Lower leg skin (tissue), 4 donors: ENCODE measurements at places on chromosomes 5 and 9.

GRCh38 chr5:57592236-57592635, 109.6 kb upstream of the ACTBL2 start:
- no peak for DNase-seq

GRCh38 chr5:91266184-91266705, 116.9 kb downstream of the ARRDC3 start:
- DNase-seq: no peak

DNA sequence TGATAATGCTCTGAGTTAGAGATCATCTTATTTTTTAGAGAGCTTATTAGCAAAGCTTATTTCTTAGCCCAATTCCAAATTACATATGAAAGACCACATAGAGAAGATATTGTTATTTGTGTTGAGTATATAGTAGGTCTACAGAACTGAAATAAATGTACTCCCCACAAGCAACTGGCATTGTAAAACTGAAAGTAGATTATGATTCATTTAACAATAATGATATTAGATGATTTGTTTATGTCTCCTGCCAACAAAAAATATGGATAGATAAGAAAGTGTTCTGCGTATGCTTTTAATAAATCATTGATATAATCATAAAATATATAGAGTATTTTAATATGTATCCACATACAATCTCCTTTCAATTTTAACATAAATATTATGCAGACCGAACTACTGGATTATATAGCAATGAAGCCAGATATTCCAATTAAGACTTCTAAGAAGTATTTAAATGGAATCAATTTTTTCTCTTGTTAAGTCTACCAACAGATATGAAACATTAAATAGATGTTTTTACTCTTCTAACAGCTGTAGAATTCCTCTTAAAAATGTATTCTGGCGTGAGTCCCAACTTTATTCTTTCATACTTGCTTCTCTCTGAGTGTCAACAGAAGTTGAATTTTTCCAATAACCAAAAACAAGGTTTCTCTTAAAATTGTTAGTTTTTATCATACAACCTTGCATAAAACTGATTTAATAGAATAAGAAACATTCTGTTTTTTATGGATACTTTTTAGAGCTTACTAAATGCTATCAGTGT, 15.6 kb upstream of the DAB2 start:
- DNase-seq: no peak

DNA sequence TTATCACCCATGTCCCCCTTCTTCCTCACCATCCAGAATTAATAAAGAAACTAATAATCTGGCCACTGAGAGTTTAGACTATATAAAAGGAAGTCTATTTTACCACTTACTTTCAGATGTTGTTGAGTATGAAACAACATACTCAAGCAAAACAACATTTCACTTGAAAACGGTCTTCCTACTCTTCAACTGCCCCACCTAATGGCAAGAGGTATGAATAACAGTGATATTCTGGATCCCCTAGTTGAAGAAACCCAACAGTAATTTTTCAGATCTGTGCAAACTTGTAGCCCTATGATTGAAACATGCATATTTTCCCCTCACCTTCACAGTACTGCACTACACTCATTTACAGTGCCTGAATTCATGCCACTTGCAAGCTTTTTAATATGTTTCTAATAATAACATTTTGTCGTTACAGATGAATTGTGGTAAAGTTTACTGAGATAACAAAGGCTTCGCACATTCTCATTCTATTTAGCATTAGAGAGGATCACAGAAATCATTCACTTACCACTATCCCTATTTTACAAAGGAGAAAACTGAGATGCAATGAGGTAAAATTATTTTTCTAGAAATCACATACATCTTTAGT, 267.9 kb upstream of the PDE4D start:
- DNase-seq: no peak

GRCh38 chr5:77957516-77957915, 181.4 kb upstream of the TBCA start:
- DNase-seq: no peak

DNA sequence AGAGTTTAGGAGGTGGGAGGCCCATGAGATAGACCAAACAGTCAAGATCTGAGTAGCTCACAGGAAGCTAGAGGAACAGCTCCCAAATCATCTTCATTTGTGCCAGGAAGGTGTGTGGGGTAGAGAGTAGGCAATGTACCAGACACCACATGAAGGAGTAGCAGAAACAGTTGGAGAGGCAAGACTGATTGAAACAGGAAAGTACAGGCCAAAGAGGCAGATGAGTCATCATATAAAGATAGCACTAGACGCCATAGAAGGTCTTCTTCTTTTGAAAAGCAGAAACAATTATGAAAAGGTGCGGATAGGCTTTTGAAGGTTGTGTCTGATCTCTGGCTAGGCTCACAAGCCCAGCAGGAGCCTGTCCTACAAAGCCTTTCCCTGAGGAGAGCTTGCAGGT, 62.7 kb upstream of the PALM2AKAP2 start:
- no peak for DNase-seq

GRCh38 chr5:141952020-141952419, 6.0 kb downstream of the PCDH12 start:
- DNase-seq: peak; percentile 46

- no peak for DNase-seq
These were observed 288.9 kb downstream of the RAB3C start for GRCh38 chr5:58871648-58872242.

DNA sequence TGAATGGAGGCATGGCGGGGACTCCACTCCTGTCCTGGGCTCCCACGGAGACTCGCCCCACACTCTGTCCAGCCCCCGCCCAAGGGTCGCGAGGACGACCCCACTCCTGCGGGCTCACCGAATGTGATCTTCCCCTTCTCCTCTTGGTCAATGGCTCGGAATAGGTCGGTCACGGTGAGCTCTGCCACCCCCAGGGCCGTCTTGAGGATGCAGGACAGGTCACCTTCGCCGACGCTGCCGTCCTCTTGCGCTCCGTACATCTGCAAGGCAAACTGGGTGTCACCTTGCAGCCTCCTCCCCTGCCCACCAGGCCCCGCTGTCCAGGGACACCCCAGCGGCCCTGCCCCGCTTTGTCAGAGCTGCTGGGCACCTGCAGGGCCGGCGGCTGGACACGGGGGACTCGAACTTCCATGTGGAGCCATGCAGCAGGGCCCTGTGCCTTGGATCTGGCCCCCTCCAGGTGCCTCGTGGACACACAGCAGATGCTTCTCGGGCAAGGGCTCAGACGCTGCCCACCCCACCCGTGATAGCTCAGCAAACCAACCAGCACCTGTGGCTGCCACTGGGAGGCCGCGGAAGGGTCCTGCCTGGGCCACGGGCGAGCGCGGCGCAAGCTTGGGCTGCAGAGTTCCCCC, 21.5 kb upstream of the SLC6A3 start:
- DNase-seq: no peak

- no peak for DNase-seq
These were observed 24.4 kb downstream of the EGR1 start for GRCh38 chr5:138489683-138490061.

GRCh38 chr5:62737766-62738165, 159.1 kb downstream of the LRRC70 start:
- no peak for DNase-seq

DNA sequence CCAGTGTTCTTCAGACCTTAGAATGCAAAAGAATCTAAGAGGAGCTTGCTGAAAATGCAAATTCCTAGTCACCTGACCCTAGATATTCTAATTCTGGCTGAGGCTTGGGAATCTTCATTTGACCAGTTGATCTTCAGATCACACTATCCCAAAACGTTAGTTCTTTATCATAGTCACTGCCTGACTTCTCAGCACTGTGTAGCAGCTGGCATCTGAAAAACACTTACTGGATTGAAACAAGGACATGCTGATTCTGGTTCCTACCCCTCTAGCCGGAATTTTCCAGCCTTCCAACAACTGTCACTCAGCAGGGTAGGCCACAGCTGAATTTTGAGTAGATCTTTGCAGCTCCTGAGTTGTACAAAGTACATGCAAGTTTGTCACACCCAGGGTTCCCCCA, 72.2 kb downstream of the EBF1 start:
- no peak for DNase-seq

DNA sequence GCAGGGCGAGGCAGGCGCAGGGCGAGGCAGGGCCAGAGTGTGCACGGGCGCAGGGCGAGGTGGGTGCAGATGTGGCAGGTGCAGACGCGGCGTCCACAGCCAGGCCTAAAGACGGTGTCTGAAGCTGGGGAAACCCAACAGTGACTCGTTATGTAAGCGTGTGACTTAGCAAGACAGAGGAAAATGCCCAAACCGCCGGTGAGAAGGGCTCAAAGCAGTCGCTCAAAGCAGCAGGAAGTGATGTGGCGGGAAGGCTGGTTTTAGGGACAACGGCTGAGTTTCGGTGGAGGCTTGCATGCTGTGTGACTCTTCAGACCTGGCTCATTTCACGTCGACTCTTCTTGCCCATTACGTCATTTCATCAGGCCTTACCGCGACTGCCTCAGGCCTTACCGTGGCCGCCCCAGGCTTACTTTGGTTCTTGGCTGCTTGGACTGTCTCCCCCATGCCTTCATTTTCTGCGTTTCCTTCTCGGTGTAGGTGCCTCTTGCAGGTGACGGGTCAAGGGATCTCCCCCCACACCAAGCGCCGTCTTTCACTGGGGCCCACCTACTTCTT, 50.5 kb upstream of the EXOC3 start:
- DNase-seq: peak; percentile 10

GRCh38 chr5:173834071-173834771, 53.9 kb upstream of the CPEB4 start:
- no peak for DNase-seq

- no peak for DNase-seq
These were observed 1222.5 kb upstream of the NUDT12 start for GRCh38 chr5:104785097-104785496.

DNA sequence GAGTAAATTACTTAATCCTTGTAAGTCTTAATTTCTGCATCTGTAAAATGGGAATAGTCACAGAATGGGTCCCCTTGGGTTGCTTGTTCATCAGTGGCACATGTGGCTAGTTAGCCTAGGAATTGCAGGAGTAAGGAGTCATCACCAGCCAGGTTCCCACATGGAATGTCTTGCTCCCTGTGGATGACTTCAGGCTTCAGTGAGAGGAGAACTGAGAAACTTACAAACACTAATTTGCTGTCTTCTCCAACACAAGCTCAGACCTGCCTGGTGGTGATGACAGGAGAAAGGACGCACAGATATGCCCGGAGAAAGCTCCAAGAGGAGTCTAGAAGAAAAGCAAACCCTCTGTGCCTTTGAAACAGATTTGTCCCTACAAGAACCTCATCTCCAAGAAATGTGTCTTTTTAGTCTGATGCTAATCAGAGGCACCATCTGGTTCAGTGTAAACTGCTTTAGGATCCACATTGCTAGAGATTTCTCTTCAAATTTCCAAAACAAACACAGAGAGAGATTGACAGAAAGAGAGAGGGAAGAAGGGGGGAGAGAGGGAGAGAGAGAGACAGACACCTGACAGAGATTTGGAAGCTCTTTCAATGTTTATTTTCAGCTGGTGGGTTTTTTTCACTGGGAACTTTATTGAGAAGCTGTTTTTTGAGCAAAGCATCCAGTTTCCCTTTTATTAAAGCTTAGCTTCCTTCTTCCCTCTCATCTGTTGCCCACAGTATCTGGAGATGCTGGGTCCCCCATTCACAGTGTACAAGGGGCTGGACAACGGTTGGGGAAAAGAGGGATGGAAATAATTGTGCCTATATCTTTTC, 128.3 kb downstream of the DOCK2 start:
- no peak for DNase-seq

DNA sequence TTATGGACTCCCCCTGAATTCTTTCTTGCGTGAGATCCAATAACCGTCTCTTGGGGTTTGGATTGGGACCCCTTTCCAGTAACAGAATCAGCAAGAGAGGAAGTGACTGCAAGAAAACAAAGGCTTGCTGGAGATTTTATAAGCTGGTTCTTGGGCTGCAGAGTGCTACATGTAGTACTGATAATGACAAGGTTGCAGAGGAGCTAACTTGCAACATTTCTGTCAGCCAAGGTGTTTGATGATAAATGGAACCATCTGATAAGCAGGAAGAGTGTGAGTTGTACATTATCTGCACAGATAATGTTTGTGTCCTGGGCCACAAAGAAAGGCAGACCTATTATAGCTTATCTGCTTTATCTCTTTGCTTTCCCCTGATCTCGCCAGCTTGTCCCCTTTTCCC, 37.1 kb downstream of the DNAJB5 start:
- no peak for DNase-seq

DNA sequence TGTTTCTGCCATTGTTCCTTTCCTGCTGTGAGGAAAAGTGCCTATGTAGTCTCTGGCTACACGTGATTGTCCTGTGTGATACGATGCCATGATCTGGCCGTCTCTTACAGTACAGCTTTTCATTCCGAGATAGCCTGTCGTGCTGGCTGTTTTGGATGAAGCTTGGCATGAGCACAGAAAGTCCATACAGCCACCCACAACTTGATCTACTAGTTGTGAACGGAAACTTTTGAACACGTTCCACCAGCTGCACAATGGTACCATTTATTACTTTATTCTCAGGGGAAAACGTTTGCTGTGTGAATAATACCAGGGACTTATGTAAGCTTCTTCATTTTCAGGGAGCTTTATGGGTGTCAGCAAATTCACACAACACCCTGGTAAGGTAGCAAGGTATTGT, 217.6 kb upstream of the ANKRD55 start:
- no peak for DNase-seq

GRCh38 chr9:113375057-113376023, 1.4 kb downstream of the HDHD3 start:
- no peak for DNase-seq

GRCh38 chr5:159735036-159735435, 181.2 kb upstream of the ADRA1B start:
- no peak for DNase-seq

GRCh38 chr5:135242866-135243555, 156.0 kb downstream of the MACROH2A1 start:
- DNase-seq: peak; percentile 78

- no peak for DNase-seq
These were observed 16.5 kb upstream of the TMEM171 start for GRCh38 chr5:73103870-73104299.

DNA sequence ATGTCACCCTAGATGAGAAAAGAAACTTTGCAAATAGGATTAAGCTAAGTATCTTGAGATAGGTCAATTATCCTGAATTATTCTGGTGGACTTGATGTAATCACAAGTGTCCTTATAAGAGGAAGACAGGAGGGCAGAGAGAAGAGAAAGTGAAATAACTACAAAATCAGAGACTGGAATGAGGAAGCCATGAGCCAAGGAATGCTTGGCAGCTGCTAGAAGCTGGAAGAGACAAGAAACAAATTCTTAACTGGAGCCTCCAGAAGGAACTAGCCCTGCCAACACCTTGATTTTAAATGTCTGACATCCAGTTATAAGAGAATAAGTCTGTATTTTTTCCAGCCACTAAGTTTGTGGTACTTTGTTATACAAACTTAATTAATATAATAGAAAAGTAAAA, 480.0 kb downstream of the NR2F1-AS1 start:
- no peak for DNase-seq
